ENCODE measurements at places on chromosomes 7 and 10. TPM values are rescaled to one million over a fixed set of nuclear protein-coding genes. Genes with fewer than 3 reads are reported as not detected.

- DNase-seq, result no peak
Observed at GRCh38 chr7:32153006-32153405, 82.8 kb upstream of the PDE1C start.

GRCh38 chr10:32950591-32951108 lies 7.4 kb downstream of the ITGB1 start:
- DNase-seq, result no peak

- DNase-seq, result no peak
Observed at GRCh38 chr10:103877861-103878260, 22.5 kb upstream of the SH3PXD2A start.

GRCh38 chr7:52565974-52566373 lies 469.5 kb upstream of the POM121L12 start:
- no peak for DNase-seq

DNA sequence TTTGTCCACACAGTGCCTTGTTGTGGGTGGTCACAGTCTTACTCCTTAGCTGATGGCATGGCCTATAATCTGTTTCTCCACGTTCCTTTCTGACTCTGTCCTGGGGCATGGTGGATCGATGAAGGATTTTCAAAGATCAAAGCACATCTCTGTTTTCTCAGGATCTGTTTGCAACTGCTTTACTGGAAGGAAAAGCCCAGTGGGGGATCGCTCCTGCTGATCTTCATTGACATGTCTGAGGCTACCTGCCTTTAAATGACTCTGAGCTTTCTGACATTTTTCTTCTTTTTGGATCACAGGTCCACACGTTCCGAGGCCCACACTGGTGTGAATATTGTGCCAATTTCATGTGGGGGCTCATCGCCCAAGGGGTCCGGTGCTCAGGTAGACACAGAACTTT lies 68.0 kb upstream of the PRR15 start:
- no peak for DNase-seq

DNA sequence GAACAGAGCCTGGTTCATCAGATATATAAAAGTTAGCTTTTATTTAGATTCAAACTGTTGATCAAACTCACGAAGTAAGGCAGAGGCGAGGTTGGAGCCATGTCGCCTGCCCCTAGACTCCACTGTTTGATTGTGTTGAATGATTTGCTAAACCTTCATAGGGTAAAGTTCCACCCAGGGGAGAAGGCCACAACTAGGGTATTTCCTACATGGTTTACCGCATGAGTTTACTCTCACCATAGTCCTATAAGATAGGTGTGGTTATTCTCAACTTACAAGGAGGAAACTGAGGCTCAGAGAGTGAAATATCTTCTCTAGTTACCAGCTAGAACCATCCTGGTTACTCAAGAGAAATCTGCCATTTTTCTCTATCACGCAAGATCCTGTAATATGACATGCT lies 31.8 kb downstream of the ARHGAP22 start:
- DNase-seq, result no peak

- no peak for DNase-seq
Observed at GRCh38 chr10:1858547-1858946, 121.2 kb upstream of the ADARB2 start.

DNA sequence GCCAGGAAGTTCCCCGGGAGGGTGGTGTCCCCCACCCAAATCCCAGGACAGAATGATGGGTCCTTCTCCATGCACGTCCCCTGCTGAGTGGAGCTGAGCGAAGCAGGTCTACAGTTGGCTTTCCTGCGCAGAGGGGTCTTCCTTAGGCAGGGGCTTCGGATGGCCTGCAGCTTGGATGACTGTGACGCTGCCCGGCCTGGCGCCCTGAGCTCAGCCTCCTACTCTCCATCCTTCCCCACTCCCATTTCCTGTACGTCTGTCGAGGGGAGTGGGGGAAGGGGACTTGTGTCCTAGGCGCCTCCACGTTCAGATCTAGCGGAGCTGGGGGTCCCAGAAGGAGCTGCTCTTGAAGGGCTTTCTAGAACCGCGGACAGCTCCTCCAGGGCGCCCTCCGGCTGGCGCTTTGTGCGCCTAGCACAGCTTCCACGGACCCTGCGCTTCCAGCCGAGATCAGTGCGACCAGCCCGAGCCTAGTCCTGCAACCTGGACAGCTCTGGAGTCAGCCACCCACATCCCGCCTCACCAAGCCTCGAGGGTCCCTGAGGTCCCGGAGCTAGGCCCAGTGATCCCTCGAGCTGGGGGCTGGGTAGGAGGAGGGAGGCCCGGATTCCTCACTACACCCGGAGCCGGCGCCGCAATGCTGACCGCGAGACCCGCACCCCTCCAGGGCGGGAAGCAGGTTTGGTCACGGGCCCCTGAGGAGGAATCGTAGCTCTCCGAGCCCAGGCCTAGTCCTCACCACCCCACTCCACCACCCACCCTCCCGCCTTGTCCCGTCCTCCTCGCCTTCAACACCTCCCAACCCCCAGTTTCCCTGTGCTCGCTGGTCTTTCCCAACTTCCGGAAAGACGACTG lies 1.9 kb downstream of the GRID1 start:
- no peak for DNase-seq

- DNase-seq, result no peak
Observed at GRCh38 chr7:82345886-82346285, 97.7 kb downstream of the CACNA2D1 start.

DNA sequence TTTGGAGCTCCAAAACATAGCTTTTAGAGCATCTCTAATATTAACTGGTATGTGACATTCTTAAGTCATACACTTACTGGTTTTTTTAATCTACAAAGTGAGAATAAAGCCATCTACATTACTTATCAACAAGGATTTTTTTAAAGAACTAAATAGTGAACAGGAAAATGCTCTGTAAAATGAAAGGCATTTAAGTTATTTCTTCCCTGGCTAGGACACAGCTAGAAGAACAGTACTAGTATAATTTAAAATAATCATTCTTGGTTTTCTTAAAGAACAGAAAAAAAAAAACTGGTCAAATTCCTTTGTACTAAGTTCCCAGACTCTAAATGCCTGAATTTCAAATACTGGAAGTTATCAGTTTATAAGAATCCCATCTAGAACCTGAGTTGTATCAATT lies 139.5 kb downstream of the SRPK2 start:
- DNase-seq, result no peak

DNA sequence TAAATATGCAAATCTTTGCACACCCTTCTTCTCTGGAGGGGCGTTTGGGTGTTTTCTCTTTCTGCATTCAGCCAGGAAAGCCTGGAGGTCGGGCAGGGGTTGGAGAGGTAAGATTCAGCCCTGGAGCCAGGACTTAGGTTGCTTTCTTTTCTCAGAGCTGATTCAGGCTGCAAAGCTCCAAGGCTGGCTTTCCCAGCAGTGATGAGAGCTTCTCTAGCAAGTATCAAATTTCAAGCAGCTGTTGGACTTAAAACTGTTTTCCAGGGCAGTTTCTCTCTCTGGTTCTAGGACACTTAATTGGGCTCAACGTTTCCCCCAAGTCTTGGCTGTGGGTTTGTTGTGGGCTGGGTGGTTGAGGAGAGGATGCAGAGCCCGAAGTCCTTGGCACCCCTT lies 608 bp downstream of the AKR1B10 start:
- no peak for DNase-seq

DNA sequence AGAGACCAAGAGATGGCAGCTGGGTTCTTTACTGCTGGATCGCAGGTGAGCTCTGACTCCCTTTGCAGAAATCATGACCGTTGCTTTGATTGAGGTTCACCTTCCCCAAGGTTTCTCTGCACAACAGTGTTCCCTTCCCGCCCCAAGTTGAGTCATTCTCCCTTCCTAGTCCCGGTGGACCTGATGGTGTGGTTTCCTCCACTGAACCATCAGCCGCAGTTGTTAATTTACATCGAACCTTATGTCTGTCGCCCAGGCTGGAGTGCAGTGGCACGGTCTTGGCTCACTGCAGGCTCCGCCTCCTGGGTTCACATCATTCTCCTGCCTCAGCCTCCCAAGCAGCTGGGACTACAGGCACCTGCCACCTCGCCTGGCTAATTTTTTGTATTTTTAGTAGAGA lies 5.8 kb downstream of the ZSCAN25 start:
- DNase-seq, result no peak

DNA sequence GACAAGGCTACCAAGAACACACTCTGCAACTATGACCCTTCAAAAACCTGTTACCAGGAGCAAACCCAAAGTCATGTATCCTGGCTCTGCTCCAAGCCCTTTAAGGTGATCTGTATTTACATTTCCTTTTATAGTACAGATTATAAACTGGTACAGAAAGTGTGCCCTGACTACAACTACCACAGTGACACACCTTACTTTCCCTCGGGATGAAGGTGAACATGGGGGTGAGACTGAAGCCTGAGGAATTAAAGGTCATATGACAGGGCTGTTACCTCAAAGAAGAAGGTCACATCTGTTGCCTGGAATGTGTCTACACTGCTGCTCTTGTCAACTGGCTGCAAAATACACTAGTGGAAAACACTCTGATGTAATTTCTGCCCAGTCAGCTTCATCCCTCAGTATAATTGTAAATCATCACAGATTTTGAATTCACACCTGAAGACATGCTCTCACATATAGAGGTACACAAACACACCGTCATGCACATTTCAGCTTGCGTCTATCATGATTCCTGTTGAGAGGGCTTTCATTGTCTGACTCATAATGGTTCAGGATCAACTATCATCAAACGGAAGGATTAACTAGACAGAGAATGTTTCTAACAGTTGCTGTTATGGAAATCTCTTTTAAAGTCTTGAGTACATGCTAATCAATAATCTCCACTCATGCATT lies 318.3 kb downstream of the NXPH1 start:
- no peak for DNase-seq

GRCh38 chr7:140260352-140261104 lies 83.7 kb upstream of the KDM7A start:
- DNase-seq, result no peak

Gene ATRNL1
- total RNA-seq, result 17.1 TPM

Gene BUB3
- 237 TPM for total RNA-seq

Gene FAM25C
- total RNA-seq, result not detected

Gene SH2B2
- 2.8 TPM for total RNA-seq
